Stromal cell of bone marrow (primary cell): ENCODE measurements at places on chromosomes 11 and 22.
A peak's percentile ranks its signal among the peaks of the same experiment; 100 is the strongest.

GRCh38 chr11:58061813-58062212, 31.1 kb downstream of the OR6Q1 start:
- peak; percentile 54 for DNase-seq

DNA sequence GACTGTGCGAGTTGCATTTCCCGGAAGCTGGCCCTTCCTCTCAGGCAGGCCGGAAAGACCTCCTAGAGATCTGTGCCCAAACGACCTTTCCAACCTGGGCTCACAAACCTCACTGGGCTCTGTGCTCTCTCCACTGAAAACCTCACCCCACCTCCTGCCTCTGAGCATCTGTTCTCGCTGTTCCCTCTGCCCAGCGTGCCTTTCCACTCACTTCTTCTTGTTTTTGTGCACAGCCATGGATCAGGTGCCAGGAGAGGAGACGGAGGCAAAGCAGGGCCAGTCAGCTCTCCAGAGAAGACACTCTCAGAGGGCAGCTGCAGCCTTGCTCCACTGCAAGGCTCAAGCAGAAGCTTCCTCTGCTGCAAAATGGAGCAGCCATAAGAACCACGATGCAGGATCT, 10.9 kb upstream of the CPT1A start:
- no peak for DNase-seq

- DNase-seq, result no peak
Measured at GRCh38 chr11:78954261-78954660, 379.6 kb upstream of the NARS2 start.

DNA sequence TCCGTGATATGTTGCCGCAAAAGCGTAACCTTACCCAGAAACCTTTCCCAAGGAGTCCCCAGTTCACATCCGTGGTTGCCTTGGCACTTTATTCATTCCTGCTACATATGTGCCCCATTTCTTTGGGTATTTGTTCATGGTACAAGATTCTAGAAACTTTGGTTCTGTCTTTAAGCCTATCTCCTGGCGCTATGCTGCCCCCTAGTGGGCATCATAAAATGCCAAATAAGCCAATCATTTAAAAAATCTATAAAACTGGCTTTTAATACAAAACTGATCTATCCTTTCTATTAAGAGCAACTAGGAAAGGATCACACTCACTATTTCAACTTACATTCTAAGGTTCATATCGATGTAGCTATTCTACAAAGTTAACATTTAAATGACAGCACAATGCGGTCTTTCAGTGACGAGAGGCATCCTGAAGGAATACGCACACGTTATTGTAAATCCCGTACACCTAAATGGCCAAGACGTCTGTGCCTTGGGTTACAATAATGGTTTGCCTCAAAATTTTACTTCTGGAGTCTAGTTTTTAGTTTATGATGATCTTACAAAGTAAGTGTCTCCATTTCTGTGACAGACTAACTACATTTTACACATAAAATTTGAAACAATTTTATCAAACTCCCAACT, 16.2 kb downstream of the PIWIL3 start:
- peak; percentile 35 for DNase-seq

DNA sequence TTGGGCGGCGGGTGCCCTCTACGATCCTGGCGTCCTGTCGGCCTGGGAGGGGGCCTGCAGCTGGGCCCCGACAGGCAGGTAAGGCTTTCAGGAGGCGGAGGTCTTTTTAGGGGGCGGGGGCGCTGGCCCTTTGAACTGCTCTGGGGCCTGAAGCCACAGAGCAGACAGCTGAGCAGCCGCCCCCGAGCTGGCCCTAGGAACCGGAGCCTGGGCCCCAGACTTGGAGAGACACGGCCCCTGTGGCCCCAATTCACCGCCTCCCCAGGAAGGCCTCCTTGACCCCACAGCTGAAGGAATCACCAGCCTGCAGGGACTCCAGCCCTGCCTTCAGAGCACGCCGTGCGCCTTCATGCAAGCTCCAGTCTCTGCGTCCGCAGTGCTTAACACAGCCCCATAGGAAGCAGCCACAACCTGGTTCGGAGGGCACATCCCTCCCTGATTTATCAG, 618 bp upstream of the CERK start:
- peak; percentile 6 for DNase-seq

- no peak for DNase-seq
Measured at GRCh38 chr11:9473408-9473807, 12.6 kb downstream of the ZNF143 start.

DNA sequence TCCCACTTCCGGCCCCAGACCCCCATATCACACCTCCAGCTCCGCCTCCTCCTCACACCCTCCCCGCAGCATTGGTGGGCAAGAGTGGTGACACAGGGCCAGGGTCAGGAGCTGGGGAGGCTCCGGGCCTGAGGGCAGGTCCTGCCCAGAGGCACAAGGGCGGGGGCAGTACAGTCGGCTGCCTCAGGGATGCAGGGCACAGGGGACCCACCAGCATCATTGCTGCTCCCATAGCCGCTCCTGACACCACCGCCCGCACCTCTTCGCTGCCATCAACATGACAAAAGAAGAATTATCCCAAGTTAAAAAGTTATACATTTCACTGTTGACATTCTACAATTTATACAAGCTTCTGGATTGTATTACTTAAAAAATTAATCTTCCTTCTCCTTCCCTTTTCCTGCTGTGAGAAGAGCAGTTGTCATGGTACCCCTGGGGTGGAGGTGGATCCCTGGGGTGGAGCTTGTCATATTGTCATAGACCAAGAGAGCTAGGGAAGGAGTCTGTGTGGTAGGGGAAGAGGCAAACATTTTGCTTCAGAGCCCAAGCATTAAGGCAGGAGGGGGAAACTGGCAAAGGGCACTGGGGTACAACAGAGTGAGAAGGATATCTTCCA, 4.1 kb downstream of the SBF2 start:
- DNase-seq, result no peak
